ENCODE measurements at places on chromosomes 6 and 20.

DNA sequence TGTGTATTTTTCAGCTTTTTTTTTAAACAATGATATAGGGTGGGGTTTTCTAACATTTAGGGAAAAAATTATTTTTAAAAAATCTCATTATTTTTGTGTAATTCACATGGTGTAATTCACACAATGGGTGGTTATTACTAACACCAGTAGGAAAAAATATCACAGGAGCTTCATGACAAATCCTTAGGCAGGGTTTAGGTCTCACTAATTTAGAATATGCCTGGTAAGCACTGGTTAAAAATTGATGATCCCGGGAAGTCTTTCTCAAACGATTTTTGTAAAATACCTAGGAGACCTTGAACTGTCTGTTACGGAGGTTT is 29.5 kb upstream of the ZNF217 start:
- no peak for DNase-seq

DNA sequence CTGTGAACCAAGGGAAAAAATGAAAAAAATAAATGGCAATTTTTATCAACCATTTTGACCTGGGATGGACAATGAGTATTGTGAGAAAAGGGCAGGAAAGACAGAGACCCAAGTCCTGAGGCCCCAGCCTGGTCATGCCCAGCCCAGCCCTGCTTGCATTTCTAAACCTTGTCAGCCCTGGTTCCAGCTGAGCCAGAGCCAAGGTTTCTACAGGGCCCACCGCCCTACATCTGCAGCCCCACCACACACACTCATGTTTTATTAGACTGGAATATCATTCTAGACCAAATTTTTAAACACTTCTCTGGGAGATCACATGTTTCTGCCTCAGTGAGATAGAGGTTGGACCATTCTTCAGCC is 667 bp upstream of the CST9L start:
- no peak for DNase-seq

DNA sequence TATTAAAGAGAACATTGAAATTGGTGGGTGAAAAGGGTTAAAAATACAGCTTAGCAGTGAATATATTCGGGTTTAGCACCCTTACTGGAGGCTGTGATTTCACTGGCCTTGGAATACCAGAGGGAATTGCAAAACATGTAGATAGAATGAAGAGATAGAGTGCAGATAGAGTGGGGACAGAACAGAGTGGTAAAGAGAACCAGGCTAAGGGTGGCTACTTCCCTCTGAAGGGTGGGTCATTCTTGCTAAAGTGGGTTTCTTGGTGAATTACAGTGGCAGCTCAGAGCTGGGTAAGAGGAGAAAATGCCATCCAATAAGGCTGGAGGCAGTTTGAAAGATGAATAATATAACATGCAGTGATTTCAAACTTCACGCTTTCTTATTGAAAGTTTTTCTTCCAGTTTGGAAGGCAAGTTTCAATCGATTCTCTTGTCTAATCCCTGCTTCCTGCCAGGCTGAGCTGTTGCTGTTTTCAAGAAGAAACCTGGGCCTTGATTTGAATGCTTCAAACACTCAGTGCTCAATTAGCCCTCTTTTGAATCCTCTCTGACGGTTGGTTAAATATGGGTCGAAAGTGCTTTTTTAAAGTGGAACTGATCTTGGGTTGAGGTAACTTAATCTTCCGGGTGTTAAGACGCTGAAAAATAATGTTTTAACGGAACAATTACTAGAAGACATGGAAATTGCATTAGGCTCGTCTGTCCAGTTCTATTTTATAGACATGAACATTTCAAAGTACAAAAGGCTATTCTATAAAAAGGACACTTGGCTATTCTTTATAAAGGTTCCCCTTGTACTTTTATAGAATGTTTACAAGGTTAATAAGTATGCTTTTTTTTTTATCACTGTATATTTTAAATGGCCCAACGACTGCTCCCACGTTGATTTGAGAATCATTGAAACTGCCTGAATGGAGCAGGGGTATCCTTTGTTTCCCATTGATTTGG is 203.3 kb downstream of the BCAS1 start:
- DNase-seq, result no peak

- no peak for DNase-seq
Observed at GRCh38 chr6:4889701-4890100, 113.5 kb downstream of the CDYL start.

DNA sequence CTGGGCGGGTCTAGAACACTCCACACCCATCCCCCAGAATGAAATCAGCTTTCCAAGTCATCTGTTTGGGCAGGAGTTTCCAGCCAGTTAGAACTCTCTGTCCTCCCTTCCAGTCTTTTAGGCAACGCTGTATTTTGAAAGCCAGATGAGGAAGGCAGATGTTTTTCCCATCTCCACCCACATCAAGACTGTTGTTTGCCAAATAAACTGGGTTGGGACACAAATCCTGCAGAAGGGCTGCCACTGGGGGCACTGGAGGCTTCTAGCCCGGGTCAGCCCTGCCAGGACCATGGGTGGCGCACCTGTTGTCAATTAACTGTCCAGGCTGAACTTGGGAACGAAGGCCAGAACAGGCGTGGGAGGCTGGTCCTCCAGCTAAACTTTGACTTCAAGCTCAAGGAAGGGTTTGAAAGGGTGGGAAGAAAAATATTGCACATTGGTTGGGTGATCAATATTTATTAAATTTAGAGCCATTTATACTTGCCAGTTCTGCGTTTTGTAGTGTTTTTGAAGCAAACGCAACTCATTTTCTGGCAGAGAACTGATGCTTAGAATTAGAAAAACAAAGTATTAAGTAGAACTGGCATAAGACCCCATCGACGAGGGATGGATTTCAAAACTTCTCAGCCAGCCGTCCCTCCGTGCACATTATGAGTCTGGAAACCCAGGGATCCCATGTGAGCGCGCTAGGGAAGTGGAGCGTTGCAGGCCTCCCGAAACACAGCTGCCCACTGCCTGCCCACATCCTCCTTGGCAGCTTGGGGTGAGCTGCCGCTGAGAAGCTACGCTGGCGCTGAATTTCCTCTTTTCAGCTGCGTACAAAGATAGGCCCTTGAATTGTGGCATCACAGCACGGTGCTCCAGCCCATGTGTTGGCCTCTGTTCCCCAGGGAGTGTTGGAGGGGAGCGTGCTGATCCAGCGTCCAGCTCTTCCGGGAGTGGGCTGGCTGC is 297.4 kb downstream of the QKI start:
- DNase-seq, result no peak

- no peak for DNase-seq
Observed at GRCh38 chr6:169292338-169293124, 38.9 kb upstream of the THBS2 start.

- DNase-seq, result no peak
Observed at GRCh38 chr20:55778796-55779195, 226.5 kb downstream of the CBLN4 start.

DNA sequence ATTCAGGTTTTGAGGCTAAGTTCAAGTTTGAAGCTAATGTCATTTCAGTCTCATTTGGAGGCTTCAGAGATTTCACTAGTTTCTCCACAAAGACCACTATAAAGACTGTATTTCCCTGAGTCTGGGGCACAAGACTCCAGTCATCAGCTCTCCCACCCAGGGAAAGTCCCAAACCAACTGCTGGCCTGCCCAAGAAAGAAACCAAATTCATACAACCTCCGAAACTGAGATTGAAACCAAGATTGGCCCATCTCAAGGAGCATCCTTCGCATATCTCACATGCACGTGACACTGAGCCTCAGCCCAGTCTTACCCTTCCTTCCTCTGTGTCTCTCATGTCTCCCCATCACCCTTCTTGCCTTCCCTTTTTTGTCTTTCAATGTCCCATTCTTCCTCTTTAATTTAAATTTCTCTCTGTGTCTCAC is 3.5 kb upstream of the LTA start:
- DNase-seq, result no peak

- DNase-seq, result no peak
Observed at GRCh38 chr6:85460921-85461797, 11.3 kb downstream of the NT5E start.

DNA sequence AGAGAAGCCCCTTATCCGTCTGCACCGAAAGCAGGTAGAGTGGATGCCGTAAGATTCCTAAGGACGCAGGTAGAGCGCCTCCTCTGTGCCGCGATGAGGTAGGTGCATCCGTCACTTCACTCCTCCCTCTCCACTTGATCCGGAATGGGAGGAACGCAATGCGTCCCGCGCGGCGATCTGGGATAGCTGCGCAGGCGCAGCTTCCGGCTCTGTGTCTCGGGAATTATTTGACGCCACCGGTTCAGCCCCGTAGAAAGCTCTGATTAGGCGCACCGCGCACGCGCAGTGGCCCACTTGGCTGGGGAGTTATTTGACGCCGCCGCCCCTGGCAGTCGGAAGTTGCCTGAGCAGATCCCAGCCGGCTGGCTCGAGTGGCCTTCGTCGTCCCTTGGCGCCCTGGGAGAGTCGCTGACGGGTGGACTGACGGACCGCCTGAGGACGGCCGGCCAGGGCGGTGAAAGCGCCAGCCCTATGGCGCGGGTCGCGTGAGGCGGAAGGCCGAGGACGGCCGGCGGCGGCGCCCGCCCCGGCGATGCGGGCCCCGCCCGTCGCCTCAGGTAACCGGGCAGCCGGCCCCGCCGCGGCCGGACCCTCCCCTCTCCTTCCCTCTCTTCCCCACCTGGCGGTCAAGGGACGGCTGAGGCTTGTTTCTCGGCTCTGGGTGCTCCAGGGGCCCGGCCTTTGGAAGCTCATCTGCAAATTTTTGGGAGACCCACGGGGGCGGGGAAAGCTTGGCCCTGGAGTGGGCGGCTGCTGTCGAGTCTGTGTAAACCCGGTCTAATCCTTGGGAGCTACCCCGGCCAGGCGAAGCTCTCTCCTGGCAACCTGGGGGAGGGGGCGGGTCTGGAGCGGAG is at the start of gene RALGAPB:
Gene RALGAPB, plus strand, starts transcription at position 331 of the 854 bp plus-strand sequence. CDS start 15,590 bp downstream, outside the sequence.
- peak; percentile 96 for DNase-seq

- DNase-seq, result no peak
Observed at GRCh38 chr20:57663241-57663640, 43.0 kb upstream of the ZBP1 start.

DNA sequence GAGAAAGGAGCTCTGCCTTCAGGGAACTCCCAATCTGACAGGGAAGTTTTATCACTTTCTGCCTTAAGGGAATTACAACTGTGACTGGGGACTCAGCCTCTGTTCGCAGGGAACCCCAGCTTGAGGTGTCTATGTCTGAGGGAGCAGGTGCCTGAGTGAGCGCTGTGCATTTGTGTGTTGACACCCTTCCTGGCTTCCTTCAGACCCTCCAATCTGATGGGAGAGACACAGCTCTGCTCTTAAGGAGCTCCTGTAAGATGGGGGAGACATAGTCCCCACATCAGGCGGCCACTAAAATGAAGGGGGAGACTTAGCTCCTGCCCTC is 62.3 kb downstream of the MRPL14 start:
- DNase-seq, result no peak

DNA sequence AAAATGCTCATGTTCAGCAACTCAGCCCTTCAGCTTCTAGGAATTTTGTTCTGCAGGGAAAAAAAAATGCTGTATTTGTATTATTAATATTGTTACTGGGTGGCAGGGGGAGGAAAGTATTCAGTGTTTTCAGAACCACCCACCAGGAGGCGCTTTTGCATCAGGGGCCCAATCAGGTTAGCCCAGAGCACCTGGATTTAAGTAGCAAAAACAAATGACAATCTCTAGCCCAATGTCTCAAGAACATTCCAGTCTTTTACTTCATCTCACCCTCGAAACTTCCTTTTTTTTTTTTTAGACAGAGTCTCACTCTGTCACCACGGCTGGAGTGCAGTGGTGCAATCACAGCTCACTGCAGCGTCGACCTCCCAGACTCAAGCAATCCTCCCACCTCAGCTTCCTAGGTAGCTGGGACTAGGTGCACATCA is 635 bp upstream of the C20orf203 start:
- DNase-seq, result peak; percentile 34

GRCh38 chr6:134322216-134322615 is 4.3 kb upstream of the SGK1 start:
- DNase-seq, result no peak

- no peak for DNase-seq
Observed at GRCh38 chr6:56551409-56552120, 91.1 kb downstream of the DST start.

DNA sequence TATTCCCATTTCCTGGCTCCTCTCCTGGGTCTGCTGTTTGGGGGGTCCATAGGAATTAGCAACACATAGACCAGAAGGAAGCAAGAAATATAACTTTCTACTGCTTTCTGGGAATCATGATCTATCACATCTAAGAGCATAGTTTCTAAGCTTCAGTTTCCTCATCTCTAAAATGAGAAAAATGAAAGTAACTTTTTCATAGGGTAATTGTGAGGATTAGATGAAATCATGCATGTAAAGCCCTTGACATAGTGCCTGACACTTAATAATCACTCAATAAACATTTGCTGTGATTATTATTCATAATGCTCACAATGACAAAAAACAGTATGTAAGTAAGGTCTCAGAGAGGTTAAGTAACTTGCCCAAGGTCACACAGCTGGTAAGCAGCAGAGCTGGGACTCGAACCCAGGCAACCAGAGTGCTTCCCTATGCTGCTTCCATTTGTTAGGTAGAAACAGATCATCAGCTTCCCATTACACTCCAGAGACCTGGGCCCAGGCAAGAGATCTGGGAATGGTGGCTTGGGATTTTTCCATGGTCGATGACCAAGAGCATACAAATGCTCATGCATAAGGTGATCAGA is 86.6 kb upstream of the MAFB start:
- no peak for DNase-seq

GRCh38 chr6:80488190-80488589 is 381.7 kb downstream of the BCKDHB start:
- no peak for DNase-seq

GRCh38 chr6:7914311-7914710 is 3.7 kb upstream of the TXNDC5 start:
- DNase-seq, result no peak

DNA sequence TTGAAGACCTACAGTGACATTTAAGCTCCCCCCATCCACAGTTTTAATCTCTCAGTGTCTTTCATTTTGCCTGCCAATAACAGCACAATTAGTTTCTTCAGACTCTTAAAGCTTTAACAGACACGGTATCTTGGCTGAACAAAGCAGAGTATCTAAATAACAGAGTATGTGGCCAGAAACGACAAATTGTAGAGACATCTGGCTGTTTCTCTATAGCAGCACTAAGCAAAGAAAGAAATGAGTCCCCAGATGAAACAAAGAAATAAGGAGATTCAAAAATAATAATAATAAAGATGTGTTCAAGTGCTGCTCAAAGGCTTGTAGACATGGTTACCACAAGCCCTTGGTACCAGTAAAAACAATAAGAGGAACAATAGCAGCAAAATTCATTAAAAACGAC is 97.8 kb upstream of the HDAC2 start:
- DNase-seq, result no peak

DNA sequence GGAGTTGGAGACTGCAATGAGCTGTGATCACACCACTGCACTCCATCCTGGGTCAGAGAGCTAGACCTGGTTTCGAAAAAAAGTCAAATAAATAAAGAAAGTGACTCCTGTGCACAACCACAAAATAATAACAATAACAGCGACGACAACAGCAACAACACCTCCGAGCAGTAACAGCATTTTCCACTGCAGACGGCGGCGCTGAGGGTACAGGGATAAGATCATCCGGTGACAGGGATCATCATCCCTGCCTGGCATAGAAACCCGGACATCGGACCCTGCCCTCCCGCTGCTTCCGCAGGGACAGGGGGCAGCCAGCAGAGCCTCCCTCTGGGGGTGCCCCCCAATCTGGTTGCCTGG is 11.5 kb downstream of the SRXN1 start:
- DNase-seq, result no peak

GRCh38 chr6:23647045-23647444 is 479.0 kb upstream of the NRSN1 start:
- DNase-seq, result no peak

- no peak for DNase-seq
Observed at GRCh38 chr6:133240511-133241085, 559 bp upstream of the EYA4 start.
